Naive thymus-derived CD8-positive, alpha-beta T cell (primary cell): ENCODE measurements at places on chromosomes 4 and X.

- no peak overlapping the region for H3K4me3 ChIP-seq
- H3K27ac ChIP-seq = no peak overlapping the region
- DNase-seq = no peak
- no peaks in the 10 kb centered on the region for H3K4me1 ChIP-seq
- H3K27me3 ChIP-seq = no peaks in the 10 kb centered on the region
- H3K36me3 ChIP-seq = peaks cover 13% of the 10 kb centered on the region
Observed at GRCh38 chr4:7007944-7008343, 35.2 kb upstream of the TADA2B start.

DNA sequence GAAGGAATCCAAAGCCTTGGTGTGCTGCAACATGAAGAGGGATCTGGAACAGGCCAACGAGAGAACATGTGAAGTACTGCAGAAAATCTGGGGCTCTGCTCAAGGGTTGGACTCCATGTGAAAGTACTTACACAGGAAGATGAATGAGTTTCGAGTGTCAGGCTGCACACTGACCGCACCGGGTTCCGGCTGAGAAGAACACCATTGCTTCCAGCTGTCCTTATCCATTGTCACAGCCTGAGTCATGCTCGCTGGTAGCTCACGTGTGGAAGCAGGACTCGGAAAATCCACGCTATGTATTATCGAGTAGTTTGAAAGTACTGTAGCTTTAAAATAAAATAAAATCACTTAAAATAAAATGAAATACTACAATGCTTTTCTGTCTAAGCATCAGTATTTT, 50.4 kb upstream of the TBL1X start:
- no peak overlapping the region for H3K4me3 ChIP-seq
- no peak overlapping the region for H3K27ac ChIP-seq
- no peak for DNase-seq
- no peaks in the 10 kb centered on the region for H3K27me3 ChIP-seq

DNA sequence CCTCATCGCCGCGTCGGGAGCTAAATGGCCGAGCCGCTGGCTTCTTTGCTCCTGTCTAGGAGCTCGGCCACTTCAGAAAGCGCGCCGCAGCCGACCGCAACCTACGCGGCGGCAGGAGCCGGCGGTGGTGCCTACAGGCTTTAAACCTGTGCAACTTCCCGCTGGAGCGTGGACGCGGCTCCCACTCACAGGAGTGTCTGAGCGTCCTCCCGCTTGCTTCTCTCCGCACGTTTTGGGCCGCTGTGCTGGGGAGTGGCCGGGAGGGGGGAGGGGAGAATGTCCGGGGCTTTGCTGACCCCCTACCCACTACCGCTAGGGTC, 1.0 kb downstream of the NHSL2 start:
- H3K27me3 ChIP-seq = peaks cover 14% of the 10 kb centered on the region
- H3K36me3 ChIP-seq = no peaks in the 10 kb centered on the region
- peak overlapping the region; percentile 60 for H3K4me3 ChIP-seq
- H3K27ac ChIP-seq = no peak overlapping the region
- H3K4me1 ChIP-seq = no peaks in the 10 kb centered on the region

DNA sequence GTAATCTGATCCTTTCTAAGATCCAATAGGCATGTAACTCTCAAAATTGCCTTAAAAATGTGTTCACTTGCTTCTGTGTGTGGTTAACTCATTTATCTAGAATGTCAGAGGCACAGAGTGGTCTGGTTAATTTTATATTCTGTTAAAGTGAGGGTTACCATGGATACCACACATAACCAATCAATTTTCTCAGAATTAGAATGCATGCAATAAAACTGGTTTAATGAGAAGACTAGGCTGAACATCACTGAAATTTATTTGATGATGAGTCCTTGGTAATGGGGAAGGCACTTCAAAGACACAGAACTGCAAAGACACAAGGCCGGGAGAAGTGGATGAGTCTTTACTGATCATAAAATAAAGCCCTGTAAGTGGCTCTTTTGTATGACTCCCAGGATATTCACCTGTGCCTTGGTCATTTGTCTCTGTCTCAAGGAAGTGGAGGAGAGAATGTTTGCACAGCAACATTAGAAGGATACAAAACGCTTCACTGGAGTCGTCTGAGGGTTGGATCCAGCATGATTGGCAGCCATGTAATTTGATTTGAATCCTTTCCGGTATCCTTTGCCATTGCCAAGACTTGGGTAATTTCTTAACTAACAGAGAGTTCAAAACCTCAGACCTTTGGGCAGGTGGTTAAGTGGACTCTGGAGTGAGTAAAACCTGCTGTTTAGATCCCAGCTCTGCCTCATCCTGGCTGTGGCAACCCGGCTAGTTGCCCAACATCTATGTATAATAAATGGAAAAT, 94.0 kb upstream of the RBPJ start:
- no peaks in the 10 kb centered on the region for H3K36me3 ChIP-seq
- no peaks in the 10 kb centered on the region for H3K27me3 ChIP-seq
- DNase-seq = no peak
- H3K4me1 ChIP-seq = no peaks in the 10 kb centered on the region
- H3K27ac ChIP-seq = no peak overlapping the region
- no peak overlapping the region for H3K4me3 ChIP-seq

DNA sequence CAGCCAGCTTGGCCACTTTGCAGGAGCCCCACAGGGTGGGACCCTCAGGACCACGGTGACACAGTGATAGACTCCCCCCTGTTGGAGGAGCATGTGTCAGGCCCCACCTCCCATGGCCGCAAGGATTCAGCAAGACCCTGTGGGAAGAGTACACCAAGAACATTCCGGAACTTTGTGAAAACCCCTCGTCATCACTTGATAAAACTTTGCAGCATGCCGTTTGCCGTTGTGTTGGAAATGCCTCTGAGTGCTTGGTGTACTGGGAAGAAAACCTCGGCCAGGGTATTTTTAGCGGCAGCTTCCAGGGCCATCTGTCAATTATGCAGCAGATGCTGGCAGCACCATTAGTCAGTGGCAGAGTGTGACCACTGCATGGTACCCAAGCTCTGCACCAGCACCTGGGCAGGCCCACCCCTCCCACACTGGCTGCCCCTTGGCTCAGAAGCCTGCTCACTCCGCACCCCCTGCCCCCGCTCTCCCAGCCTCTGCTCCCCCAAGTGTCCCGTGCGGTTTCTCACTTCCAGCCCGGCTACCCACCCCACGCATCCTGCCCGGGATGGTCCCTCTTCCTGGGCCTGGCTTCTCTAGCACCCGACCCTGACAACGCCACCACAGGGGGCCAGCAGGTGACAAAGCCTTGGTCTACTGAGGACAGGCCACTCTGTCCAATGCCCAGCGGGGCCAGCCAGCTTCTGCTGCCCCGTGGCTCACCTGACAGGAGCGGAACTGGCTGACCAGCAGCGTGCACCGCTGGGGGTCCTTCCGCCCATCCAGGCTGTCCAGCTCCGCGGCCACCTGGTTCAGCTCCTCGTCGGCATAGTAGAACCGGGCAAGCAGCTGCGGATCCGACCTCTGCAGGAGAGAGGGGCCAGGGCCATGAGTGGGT, 65.0 kb downstream of the ZFYVE28 start:
- H3K27ac ChIP-seq = no peak overlapping the region
- H3K27me3 ChIP-seq = no peaks in the 10 kb centered on the region
- no peak overlapping the region for H3K4me3 ChIP-seq
- H3K4me1 ChIP-seq = peaks cover 8% of the 10 kb centered on the region
- H3K36me3 ChIP-seq = no peaks in the 10 kb centered on the region

DNA sequence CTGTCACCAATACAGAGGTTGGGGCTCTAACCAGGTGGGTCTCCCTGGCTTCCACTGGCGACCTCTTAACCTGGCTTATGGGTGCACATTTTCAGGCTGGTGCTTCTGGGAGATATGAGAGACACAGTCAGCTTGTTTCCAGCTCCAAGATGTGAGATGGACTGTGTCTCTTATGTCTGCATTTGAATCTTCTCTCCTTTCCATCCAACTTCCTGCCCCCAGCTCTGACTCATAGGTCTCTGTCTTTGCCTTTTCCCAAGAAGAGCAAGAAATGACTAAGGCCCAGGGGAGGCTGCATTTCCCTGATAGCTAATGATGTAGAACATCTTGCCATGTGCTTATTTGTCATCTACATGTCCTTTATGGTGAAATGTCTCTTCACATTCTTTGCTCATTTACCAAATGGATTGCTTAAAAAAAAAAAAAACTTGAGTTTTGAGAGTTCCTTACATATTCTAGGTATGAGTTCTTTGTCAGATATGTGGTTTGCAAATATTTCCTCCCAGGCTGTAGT, 3.2 kb upstream of the UXT start:
- H3K4me1 ChIP-seq = peaks cover 17% of the 10 kb centered on the region
- H3K27me3 ChIP-seq = no peaks in the 10 kb centered on the region
- no peak overlapping the region for H3K4me3 ChIP-seq
- H3K36me3 ChIP-seq = no peaks in the 10 kb centered on the region
- H3K27ac ChIP-seq = no peak overlapping the region

DNA sequence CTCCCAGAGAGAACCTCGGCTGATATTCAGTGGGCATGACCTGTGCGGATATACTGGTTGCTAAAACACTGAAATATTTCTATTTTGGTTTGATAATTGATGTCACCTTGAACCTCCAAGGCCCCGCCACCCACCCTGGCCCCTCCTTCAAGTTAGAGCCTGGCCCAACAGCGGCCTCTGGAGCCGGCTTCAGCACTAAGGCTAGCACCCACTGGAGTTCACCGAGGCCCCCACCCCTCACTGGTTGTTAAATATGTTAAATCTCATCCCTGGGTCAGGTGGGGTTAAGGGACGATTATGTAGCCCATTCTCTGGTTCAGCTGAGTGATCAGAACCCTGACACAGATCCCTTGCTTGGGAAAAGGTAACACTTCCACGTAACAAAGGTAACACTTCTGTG, 24.3 kb downstream of the SEL1L3 start:
- no peak overlapping the region for H3K4me3 ChIP-seq
- peaks cover 43% of the 10 kb centered on the region for H3K4me1 ChIP-seq
- DNase-seq = no peak
- H3K27me3 ChIP-seq = no peaks in the 10 kb centered on the region

DNA sequence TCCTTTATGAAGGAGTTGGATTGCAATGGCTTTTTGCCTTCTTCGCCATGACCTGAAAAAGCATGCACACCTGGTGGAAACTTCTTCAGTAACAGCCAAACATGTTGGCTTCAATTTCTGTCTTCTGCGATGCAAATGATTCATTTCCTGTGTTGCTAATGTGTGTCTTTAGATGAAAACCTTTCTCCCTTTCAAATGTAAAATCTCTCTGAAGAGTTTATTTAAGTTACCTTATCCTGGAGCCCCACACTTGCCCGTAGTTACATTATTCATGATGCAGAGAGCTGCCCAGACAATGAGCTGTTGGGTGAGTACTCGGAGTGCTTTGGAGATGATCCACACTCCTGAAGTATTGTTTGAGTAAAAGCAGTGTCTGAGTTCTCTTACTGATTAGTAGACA, 1100.9 kb downstream of the RPA4 start:
- H3K27ac ChIP-seq = no peak overlapping the region
- no peak for DNase-seq
- H3K36me3 ChIP-seq = no peaks in the 10 kb centered on the region
- no peaks in the 10 kb centered on the region for H3K4me1 ChIP-seq

DNA sequence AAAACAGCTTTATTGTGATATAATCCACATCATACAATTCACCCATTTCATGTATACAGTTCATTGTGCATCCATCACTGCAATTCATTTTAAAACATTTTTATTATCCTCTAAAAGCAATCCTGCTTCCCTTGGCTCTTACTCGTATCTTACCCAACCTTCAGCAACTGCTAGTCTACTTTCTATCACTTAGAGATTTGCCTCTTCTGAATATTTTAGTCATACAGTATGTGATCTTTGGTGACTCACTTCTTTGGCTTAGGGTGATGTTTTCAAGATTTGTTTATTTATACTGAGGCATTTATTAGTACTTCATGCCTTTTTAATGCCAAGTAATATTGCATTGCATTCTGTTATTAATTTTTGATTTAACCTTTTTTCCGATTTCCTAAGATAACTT, 15.0 kb upstream of the MSMO1 start:
- no peak for DNase-seq
- H3K27me3 ChIP-seq = no peaks in the 10 kb centered on the region
- H3K4me1 ChIP-seq = peaks cover 4% of the 10 kb centered on the region
- no peak overlapping the region for H3K4me3 ChIP-seq

- H3K4me1 ChIP-seq = no peaks in the 10 kb centered on the region
- H3K27ac ChIP-seq = no peak overlapping the region
- no peaks in the 10 kb centered on the region for H3K36me3 ChIP-seq
- H3K27me3 ChIP-seq = peaks cover 6% of the 10 kb centered on the region
Observed at GRCh38 chr4:99586322-99586721, 11.7 kb downstream of the MTTP start.

- H3K27ac ChIP-seq = no peak overlapping the region
- peaks cover 12% of the 10 kb centered on the region for H3K27me3 ChIP-seq
- no peak for DNase-seq
- H3K4me3 ChIP-seq = no peak overlapping the region
- no peaks in the 10 kb centered on the region for H3K4me1 ChIP-seq
Observed at GRCh38 chr4:76526585-76526990, 91.6 kb downstream of the SHROOM3 start.

DNA sequence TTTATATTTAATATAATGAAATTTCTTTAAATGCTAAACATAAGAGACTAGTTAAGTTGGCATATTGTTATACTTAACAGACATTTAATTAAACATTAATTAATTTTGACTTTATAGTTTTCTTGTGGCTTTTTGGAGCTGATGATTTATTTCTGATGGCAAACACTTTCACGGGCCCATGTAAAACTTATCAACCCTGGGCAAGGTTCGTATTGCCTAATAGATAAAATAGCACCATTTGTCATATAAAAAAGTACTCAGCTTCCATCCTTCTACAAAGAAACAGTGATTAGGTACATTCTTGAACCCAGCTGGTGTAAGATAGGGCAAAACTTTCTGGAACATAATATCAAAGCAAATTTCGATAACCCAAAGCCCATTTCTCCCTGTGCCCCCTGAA, 63.2 kb downstream of the PAK3 start:
- no peak overlapping the region for H3K4me3 ChIP-seq
- no peak for DNase-seq
- no peaks in the 10 kb centered on the region for H3K4me1 ChIP-seq
- H3K27ac ChIP-seq = no peak overlapping the region
- H3K36me3 ChIP-seq = no peaks in the 10 kb centered on the region

DNA sequence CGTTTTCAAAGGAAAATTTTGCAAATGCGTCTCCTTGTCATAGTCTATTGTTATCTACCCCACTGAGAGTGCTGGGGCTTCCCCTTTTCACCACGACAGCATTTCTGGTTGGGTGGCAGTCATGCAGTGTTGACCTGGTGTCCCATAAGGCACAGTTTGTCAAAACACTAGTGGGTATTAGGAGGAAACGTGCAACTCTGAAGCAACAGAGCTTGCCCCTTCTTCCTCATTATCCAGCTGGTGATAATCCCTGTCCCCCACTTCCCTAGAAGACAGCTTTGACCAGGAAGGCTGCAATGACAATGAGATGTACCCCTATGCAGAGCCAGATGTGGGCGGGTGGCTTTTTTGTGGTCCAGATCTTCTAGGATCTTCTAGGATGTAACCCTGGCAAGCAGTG, 1.8 kb downstream of the TBC1D1 start:
- H3K36me3 ChIP-seq = no peaks in the 10 kb centered on the region
- peaks cover 54% of the 10 kb centered on the region for H3K4me1 ChIP-seq
- H3K27me3 ChIP-seq = no peaks in the 10 kb centered on the region
- peak overlapping the region; percentile 94 for H3K27ac ChIP-seq
- peak; percentile 23 for DNase-seq

GRCh38 chr4:94262163-94263016, 54.7 kb downstream of the SMARCAD1 start:
- H3K27ac ChIP-seq = no peak overlapping the region
- no peaks in the 10 kb centered on the region for H3K27me3 ChIP-seq
- peaks cover 53% of the 10 kb centered on the region for H3K36me3 ChIP-seq
- H3K4me3 ChIP-seq = no peak overlapping the region
